Activated naive CD8-positive, alpha-beta T cell treated with anti-CD3 and anti-CD28 coated beads, Interleukin-2, amount 10 ng/mL, durations not matched to agents 7 days and 5 days (primary cell): ENCODE measurements at places on chromosomes 12 and 14. TPM values are rescaled to one million over a fixed set of nuclear protein-coding genes. Genes with fewer than 3 reads are reported as not detected.

DNA sequence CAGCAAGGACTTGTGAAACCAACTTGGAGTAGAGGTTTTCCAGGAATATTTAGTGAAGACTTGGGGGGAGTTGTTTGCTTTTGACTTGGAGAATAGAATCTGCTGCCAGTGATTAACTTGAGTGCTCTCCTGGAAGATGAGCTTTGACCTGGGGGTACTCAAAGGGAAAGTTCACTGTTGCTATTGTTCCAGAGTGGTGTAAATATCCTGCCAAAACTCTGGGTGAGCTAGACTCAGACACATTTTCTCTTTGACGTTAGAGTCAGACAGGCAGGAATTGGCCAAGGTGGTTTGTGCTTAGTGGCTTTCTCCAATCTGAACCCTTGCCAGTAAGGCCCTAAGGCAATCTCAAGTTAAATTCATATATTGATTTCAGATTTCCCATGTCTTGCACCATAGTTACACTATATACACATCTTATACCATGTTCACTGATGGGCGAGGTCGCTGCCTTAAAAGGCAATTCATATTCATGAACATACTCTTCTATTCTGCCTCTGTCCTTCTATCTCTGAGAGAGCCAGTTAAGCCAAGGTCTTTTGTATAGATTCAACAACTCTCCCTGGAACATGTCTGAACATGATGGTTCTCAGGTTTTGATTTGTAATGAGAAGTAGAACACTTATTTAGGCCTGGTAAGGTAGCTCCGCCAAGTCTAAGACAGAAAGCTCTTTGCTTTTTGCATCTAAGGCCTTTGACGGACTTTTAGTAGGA lies 204.6 kb upstream of the SLC38A2 start:
- no peak for DNase-seq

GRCh38 chr12:26651566-26652188 lies 181.3 kb downstream of the ITPR2 start:
- no peak for DNase-seq

Gene WNT1
- 1.7 TPM for total RNA-seq

- DNase-seq = no peak
Measured at GRCh38 chr12:32765906-32766305, 10.2 kb upstream of the YARS2 start.

GRCh38 chr12:29741342-29742241 lies 42.1 kb downstream of the TMTC1 start:
- DNase-seq = no peak

- DNase-seq = no peak
Measured at GRCh38 chr14:63992858-63993257, 140.1 kb downstream of the SYNE2 start.

- no peak for DNase-seq
Measured at GRCh38 chr12:124749725-124750124, 113.9 kb downstream of the SCARB1 start.

Gene TAS2R7
- not detected for total RNA-seq

DNA sequence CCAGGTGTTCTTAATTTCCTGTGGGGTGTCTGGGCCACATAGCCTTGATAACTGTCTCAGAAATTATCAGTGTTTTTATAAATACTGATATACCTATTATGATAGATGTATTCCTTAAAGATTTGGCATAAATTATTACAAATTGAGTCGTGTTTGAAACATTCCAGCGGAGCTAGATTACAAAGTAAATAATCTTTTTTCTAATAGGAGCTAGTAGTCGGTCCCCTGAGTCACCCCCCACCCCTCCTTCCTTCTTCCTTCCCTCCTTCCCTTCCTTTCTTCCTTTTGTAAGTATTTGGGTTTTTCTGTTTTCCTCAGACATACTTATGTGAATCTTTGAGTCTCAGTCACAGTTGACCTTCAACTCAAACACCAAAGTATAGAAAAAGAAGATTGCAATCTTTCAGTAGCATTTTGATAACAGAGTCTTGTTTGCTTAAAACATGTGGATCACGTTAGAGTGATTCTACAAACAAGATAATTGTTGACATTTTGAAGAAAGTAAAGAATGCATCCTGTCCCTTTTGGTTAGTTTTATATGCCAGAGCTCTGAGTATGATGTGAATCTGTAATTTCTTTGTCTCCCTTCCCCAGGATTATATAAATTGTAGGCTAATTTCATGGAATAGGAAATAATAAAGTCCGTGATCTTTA lies 264.0 kb downstream of the FUT8 start:
- no peak for DNase-seq
